ENCODE measurements at places on chromosomes 7 and 10.
A peak's percentile ranks its signal among the peaks of the same experiment; 100 is the strongest.

GRCh38 chr7:23285657-23286646 is 13.2 kb upstream of the MALSU1 start:
- no peak for DNase-seq

GRCh38 chr10:124357561-124357885 is 61.2 kb downstream of the OAT start:
- DNase-seq: no peak

DNA sequence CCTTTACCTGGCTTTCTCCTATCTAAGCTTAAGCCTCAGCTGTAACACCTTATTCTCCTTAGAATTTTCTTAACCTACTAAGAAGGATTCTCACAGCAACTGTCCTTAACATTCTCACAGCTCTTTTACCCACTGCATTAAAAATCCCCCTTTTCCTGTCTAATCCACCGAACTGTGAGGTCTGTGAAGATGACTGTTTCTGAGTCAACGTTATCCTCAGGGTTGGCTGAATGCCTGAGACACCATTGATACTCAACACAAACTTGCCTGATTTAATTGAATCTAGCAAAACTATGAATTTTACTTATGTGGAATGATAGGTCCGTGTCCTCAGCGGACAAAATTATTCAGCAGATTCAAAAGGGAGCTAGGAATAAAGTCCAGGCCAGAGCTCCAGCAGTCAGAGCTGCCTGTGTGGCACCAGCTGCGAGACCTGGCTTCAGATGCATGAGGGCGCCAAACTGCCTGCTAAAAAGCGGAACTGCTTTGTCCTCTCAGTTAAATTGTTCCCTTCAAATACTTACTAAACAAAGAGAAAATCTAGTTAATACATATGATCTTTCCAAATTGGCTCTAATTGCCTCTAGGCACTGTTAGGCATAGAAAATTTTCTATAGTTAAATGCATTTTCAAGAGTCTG is 33.4 kb upstream of the VWDE start:
- DNase-seq: no peak

- peak; percentile 62 for DNase-seq
These were observed 760 bp downstream of the CBX3 start for GRCh38 chr7:26202019-26202990.

- DNase-seq: no peak
These were observed 55.5 kb downstream of the HGF start for GRCh38 chr7:81714306-81714705.

GRCh38 chr7:80619741-80620140 is 18.7 kb upstream of the CD36 start:
- DNase-seq: no peak

DNA sequence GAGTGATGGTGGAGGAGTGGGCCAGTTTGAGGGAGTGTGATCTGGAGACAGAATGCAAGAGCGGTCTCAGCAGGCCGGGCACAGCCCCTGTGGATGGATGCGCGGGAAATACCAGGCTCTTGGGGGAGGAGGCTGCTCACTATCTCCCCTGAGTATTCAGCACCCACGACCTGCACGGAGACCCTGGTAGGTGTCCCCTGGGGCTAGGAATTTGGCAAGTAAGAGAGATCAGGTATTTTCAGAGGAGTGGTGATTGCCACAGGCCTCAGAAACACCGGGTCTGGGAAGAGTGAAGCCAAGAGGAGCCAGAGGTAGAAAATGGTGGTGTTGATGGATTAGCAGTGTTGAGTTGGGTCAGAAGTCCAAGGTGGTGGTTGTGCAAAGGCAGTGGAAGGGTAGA is 426.3 kb downstream of the PAXIP1 start:
- no peak for DNase-seq

DNA sequence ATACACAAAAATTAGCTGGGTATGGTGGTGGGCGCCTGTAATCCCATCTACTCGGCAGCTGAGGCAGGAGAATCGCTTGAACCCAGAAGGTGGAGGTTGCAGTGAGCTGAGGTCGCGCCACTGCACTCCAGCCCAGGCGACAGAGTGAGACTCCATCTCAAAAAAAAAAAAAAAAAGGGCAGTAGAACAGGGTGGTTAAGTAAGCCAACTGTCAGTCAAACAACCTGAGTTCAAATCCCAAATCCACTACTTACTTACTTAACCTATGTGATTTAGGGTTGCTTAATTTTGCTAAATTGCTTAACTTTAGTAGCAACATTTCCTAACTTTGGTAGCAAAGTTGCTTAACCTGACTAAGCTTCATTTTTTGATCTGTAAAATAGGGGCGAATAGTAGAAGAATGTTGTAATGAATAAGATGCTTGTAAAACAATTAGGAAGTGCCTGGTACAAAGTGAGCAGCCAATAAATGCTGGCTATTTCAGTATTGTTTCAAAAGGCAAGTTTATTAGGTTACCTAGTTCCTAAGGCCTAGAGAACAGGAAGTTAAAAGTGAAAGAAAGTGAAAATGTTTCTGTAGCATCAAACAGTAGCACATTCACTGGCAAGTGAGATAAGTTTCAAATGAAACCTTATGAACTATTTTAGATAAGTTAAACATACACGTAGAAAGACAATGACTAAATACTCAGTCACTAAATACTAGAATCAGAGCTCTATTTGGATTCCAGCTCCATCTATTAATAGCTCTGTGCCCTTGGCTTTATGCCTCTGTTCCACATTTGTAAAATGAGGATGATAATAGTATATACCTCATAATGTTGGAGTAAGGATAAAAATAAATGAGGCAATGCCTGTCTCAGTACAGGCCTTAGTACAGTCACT is 64.3 kb downstream of the HOXA1 start:
- peak; percentile 20 for DNase-seq

GRCh38 chr10:33132626-33133025 is 174.6 kb upstream of the ITGB1 start:
- peak; percentile 77 for DNase-seq

DNA sequence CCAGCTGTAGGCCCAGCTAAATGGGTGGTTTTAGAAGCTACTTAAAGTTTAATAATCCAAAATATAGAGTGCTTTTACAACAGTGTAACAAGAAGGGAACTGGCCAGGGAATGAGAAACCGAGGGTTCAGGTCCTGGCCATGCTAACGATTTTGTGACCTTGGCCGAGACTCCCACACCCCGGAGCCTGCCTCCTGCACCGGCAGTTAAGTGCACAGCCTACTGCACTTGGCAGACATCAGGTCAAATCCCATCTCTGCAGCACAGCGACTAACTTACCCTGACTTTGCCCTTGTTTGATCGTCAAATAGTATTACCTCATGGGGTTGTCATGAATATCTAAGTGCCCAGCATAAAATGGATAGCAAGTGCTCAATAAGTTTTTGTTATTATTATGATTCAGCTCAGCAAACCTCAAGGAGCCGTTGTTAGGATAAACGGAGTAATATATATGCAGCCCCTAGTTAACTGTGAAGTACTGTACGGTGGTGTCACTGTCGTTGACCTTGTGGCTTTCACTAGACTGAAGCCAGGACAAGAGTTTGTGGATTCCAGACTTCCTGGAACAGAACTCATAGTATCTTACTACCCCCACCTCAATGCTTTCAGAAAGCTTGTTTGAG is 35.5 kb downstream of the LYZL1 start:
- no peak for DNase-seq

DNA sequence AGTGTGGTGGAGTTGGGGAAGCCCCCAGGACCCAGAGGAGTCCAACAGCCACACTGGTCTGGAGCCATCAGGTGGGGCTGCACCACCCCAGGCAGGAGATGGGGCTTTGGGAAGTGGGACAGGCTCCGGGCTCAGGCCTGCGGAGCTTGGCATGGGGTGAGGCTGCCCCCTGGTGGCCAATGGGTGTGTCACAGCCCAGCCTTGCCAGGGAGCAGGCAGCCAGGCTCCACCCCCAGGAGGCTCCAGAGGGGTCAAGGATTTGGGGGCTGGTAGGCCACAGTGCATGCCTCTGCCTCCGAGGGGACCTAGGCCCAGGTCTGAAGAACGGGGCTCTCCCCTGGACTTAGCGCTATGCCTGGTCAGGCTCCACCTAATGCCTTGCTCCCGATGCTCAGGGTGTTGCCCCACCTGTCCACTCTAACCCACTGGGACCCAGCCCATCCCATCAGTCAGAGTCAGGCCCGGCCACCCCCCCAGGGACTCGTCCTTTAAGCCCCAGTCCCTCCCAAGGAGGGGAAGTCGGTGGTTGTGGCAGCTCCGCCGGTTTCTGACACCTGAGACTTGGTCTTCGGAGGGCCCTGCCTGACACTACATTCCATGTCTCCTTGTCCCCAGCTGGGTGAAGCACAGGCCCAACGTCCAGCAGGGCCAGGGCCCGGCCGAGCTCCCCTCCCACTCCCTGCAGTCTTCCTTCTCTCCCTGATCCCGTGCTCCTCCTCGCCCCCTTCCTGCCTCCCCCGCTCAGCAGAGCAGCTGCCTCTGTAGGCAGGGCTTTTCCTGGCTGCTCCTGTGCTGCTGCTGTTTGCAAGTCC is 11.3 kb upstream of the SAMD8 start:
- DNase-seq: peak; percentile 76

- no peak for DNase-seq
These were observed 5.0 kb downstream of the PAXIP1 start for GRCh38 chr7:154997840-154998370.

- DNase-seq: no peak
These were observed 48.6 kb downstream of the DGKI start for GRCh38 chr7:137798073-137798763.

- no peak for DNase-seq
These were observed 113.0 kb downstream of the FOXP2 start for GRCh38 chr7:114527589-114527988.

- no peak for DNase-seq
These were observed 52.4 kb upstream of the DLX6 start for GRCh38 chr7:96952974-96953391.

DNA sequence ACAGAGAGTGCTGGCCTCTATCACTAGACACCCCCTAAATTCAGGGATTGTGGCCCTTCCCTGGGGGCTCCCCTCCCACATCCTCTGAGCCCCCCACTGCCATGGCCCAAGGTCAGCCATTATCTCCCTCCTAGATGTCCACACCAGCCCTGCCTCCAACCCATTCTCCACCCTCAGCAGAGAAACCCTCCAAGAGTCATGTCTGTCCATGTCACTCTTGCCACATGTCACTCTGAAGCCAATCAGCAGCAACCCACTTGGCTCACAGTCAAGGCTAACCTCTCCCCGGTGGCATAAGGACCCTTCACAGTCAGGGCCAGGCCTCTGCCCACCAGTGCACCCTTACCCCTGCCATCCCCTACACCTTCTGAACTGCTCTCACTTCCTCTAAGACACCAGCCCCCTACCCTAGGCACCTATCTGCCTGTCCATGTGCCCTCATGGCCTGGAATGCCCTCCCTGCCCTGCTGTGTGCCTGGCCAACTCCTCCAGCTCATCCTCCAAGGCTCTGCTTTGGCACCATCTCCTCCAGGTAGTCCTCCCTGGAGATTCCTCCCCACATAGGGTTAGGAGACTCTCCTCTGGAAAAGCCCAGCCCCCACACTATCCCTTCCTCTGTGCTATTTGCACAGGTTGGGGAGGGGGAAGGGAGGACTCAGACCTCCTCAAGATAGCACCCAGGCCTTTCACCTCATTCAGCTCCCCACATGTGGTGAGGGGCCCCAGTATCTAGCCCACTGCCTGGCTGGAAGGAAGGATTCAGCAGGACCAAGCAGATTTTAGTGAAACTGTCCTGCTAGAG is 83.7 kb downstream of the GRID1 start:
- DNase-seq: no peak

- no peak for DNase-seq
These were observed at the start of gene ABCB4 for GRCh38 chr7:87475359-87476178. TSS of gene ABCB4 (minus strand) at chr7:87475680. CDS start at chr7:87475465, 215 bp downstream.

- no peak for DNase-seq
These were observed 27.3 kb downstream of the POU6F2 start for GRCh38 chr7:39005036-39005435.

- DNase-seq: no peak
These were observed 141.0 kb downstream of the AOAH start for GRCh38 chr7:36583318-36583717.

DNA sequence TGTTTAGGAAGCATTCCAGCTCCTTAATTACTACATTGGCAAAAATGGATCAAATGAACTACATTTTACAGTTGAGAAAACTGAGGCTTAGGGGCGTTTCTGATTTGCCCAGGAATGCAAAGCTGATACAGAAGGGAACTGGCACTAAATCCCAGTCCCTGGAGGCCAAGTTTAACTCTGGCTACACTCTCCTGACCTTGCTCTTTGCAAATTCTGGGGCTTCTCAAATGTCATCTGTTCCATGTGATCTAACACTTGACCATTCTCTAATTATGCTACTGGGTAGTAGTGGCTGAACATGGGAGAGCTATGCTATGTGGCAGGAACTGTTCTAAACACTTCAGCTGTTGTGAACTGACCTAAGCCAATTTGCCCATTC is 11.3 kb upstream of the HABP2 start:
- DNase-seq: no peak

DNA sequence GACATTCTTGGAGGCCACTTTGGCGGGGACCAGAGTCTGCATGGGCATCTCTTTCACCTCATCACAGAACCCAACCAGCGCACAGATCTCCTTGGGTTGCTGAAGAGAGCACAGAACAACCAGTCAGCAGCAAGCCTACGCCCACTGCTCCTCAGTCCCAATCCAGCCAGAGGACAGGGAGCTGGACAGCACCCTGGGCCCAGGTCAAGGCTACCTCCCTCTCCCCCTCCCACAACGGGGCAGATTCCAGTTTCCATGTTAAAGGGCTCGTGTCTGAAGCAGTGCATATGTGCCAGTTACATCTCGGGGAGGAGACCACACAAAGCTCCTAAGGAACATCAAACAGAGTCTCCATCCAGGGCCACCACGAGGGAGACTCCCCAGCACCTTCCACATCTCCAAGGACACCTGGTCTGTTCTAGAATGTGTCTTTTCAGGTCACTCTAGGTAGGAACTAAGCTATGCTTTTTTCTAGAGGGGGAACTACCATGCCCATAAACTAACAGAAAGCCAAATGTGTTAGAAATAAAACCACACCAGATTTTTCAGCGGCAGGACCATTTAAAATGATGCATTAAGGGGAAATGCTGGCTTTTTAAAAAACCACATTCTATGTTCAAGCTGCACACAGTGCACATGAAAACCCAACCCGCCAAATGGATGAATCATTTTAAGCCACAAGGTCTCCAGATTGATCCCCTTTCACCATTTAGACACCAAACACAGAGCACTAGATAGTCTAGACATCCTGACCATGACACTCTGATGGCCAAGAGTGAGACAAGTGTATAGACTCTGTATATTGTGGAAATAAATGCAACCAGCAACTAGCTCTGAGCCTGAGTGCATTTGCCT is 28.9 kb downstream of the PSAP start:
- no peak for DNase-seq

DNA sequence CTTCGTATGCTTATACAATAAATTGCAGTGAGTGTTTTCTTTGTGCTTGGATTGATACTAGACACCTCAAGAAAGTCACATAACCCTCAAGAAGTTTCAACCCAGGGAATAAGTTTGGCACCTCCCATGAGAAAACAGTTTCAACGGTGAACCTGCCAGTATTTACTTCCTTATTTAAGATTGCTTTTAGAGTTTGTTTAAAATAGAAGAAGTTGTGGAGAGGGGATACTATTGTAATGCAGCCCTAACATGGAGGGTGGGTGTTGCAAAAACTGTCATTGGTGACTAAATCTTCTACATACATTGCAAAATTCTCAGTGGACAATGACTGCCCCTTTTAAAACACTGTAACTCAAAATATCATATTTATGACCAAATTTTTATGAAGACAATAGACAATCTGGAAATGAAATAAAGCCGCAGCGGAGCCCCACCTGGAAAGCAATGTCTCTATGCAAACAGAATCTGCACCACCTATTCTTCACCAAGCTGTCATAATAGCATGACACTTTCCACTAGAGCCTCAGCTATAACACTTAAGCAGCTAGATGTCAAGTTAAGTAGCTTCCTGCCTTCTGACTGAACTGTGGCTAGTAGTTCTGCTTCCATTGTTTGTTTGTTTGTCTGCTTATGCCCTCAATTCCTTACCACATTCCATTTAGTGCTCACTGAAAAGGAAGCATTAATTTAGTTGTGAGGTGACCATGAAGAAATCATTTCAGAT is 98.2 kb downstream of the MDFIC start:
- no peak for DNase-seq
